ENCODE measurements at places on chromosomes 1 and 21.

- no peak for DNase-seq
Measured at GRCh38 chr1:174218983-174219382, 59.7 kb downstream of the RABGAP1L start.

- no peak for DNase-seq
Measured at GRCh38 chr1:151715726-151716404, 738 bp downstream of the CELF3 start.

DNA sequence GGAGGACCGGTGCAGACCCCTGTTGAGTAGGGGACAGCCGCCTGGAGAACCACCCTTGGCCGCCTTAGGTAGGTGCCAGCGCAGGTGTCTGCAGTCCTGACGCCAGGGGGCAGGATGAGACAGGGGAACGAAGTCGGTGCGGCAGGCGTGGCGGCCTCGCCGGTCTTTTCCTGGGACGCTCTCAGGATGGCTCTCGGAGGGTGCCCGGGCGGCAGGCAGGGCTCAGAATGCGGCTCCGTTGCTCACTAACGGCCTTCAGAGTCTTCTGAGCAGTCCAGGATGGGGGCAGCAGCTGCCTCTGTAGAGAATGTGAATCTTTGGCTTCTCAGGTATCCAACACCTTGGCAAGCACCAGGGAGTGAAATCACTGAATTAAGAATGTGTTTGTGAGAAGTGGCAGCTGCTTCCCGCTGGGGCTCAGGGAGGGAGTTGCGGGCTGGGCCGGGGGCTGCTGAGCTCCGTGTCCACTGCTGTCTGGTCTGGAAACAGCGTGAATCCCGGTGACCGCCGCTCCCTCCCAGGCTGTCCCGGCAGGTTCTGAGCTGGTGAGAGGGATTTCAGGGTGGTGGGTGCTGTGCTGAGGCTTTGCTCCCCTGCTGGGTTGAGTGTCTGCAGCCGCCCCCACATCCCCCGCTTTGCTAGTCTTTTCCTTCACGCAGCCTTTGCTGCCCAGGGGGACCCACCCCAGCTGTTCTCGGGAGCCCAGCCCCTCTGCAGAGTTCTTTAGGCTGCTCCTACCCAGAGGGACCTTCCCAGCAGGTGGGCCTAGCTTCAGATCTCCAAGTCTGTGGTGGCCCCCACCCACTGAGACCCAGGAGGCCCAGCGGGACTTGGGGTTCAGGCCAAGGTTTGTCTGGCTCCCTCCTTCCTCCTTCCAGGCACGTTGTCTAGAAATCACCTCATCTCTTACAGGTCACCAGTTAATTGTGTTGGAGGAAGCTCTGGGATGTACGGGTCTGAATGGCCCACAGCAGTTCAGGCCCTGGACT, 11.1 kb upstream of the C1orf174 start:
- DNase-seq, result peak; percentile 61

- DNase-seq, result no peak
Measured at GRCh38 chr1:194331758-194332157, 1145.3 kb upstream of the B3GALT2 start.

GRCh38 chr1:68570871-68571270, 74.0 kb upstream of the DEPDC1 start:
- no peak for DNase-seq
